Kidney (tissue), 22 donors: ENCODE measurements at places on chromosomes 7 and 10. TPM values are rescaled to one million over a fixed set of nuclear protein-coding genes. Genes with fewer than 3 reads are reported as not detected.

The EIF5AL1 gene
- polyA plus RNA-seq = 1.4 TPM

GRCh38 chr7:97479740-97480290 is 252.1 kb upstream of the TAC1 start:
- no peaks in the 10 kb centered on the region for H3K36me3 ChIP-seq
- no peaks in the 10 kb centered on the region for H3K4me1 ChIP-seq
- H3K27me3 ChIP-seq = no peaks in the 10 kb centered on the region
- H3K4me3 ChIP-seq = no peak overlapping the region
- DNase-seq = no peak

The EPO gene
- polyA plus RNA-seq = not detected

The PRXL2A gene
- polyA plus RNA-seq = 101 TPM

The CH25H gene
- polyA plus RNA-seq = 1.2 TPM

GRCh38 chr10:70146489-70147258 is at the start of gene TYSND1:
TSS of gene TYSND1 (minus strand) at chr10:70146700. CDS start at chr10:70146586, 114 bp downstream.
- DNase-seq = peak; percentile 99
- peak within 1 kb of the TSS; percentile 91 for H3K27ac ChIP-seq
- H3K36me3 ChIP-seq = peaks cover 8% of the 10 kb centered on the region

DNA sequence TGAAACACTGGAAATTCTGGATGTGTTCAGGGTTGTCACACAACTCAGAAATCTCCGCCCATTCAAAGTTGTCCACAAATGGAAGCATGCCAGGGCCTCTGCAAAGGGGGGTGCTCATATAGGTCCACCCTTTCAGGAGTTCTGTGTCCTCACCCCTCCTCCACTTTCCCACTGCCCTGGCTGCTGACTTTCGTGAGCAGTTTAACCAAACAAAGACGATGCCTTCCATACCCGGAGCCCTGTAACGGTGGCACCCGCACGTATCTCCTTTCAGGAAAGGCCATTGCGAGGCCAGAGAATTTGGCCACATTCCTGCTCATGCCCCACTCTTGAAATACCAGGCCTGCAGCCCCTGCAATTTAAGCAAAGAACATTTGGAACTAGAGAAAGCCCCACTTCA is 1.4 kb downstream of the CPXM2 start:
- H3K4me1 ChIP-seq = no peaks in the 10 kb centered on the region
- no peak overlapping the region for H3K27ac ChIP-seq
- H3K36me3 ChIP-seq = no peaks in the 10 kb centered on the region
- H3K27me3 ChIP-seq = peaks cover 3% of the 10 kb centered on the region
- H3K4me3 ChIP-seq = no peak overlapping the region

The PMPCB gene
- 85.3 TPM for polyA plus RNA-seq

DNA sequence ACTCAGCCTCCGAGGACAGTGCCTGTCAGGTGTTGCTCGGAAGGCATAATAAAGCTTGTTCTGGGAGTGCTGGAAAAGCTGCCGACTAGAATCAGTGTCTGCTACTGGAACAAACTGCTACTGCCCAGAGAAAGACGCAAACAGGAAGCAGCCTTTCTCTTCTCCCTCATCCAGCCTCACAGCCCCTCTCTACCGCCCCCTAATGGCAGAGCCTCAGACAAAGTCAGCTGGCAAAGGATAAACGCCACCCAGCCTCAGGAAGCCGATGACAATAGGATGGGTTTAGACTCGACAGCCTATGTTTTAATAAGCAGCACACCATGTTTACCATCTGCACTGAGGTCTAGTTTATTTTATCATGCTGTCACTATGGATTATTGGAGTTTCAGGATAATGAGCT is 169.5 kb upstream of the LYZL1 start:
- H3K27me3 ChIP-seq = no peaks in the 10 kb centered on the region
- no peak overlapping the region for H3K27ac ChIP-seq
- H3K4me1 ChIP-seq = no peaks in the 10 kb centered on the region

DNA sequence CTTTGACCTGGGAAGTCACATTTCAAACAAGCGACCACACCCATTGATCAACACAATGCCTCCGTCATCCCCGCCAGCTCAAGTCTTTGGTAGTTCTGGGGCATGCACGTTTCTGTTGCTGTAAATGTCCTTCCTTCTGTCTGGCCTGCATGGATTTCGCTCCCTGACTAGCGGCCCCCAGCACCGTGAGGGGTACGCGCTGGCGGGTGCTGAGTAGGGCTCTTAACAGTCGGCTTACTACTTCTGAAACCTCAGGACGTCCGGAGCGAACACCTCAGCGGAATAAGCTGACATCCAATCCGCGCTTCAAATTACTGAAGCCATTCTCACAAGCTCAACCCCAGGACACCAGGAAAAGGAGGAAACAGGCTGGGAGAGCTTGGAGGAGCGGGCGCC is 505 bp downstream of the NUDCD3 start:
- peak overlapping the region; percentile 95 for H3K27ac ChIP-seq
- H3K4me1 ChIP-seq = peaks cover 15% of the 10 kb centered on the region
- no peaks in the 10 kb centered on the region for H3K27me3 ChIP-seq
- peak overlapping the region; percentile 95 for H3K4me3 ChIP-seq
- DNase-seq = no peak
- H3K36me3 ChIP-seq = peaks cover 1% of the 10 kb centered on the region

GRCh38 chr7:81430761-81431160 is 339.1 kb downstream of the HGF start:
- H3K4me1 ChIP-seq = no peaks in the 10 kb centered on the region
- no peaks in the 10 kb centered on the region for H3K36me3 ChIP-seq
- no peak overlapping the region for H3K4me3 ChIP-seq
- DNase-seq = no peak
- H3K27me3 ChIP-seq = no peaks in the 10 kb centered on the region

The STEAP2 gene
- polyA plus RNA-seq = 8.9 TPM

The OR2A1 gene
- not detected for polyA plus RNA-seq

The SMO gene
- polyA plus RNA-seq = 20.8 TPM

The BICC1 gene
- polyA plus RNA-seq = 21.0 TPM

DNA sequence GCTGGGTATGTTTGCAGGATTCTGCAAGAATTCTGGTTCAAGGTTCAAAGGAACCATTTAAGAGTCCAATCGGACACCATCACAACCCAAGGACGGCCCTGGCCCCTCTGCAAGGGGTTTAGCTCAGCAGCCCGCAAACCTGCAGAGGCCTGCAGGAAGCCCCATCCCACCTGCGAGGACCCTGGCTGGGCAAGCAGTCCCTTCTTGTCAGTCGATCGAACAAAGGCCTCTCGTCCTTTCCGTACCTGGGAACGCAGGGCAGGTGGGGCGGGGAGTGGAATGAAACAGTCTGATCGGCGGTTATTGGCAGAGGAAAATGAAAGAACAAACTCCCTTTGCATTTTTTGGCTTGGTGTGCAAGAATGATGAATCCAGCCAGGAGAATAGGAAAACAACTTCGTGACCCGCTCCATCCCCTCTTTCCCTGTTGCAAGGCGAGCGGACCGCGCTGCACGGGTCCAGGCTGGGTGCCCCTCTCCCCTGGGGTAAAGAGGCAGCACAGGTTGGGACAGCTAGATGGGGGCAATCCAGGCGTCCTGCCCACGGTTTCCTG is 73.7 kb downstream of the INSIG1 start:
- H3K4me1 ChIP-seq = no peaks in the 10 kb centered on the region
- H3K27ac ChIP-seq = no peak overlapping the region
- no peaks in the 10 kb centered on the region for H3K36me3 ChIP-seq
- H3K4me3 ChIP-seq = no peak overlapping the region

DNA sequence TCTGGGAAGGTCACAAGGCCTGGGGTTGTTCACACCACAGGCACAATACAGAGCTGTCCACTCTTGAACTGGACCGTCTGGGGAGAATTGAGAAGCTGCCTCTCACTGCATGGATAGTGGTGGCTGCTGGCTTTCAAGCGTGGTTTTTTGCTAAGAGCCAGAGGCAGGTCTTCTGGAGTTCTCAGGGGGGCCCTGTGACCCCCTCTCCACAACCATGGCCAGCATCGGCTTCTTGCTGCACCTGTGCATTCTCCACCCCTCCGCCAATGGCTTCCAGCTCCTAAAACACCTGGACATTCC is 140.3 kb downstream of the ADCY1 start:
- no peak overlapping the region for H3K4me3 ChIP-seq
- peak; percentile 23 for DNase-seq
- no peak overlapping the region for H3K27ac ChIP-seq
- no peaks in the 10 kb centered on the region for H3K27me3 ChIP-seq
- no peaks in the 10 kb centered on the region for H3K4me1 ChIP-seq
- no peaks in the 10 kb centered on the region for H3K36me3 ChIP-seq

DNA sequence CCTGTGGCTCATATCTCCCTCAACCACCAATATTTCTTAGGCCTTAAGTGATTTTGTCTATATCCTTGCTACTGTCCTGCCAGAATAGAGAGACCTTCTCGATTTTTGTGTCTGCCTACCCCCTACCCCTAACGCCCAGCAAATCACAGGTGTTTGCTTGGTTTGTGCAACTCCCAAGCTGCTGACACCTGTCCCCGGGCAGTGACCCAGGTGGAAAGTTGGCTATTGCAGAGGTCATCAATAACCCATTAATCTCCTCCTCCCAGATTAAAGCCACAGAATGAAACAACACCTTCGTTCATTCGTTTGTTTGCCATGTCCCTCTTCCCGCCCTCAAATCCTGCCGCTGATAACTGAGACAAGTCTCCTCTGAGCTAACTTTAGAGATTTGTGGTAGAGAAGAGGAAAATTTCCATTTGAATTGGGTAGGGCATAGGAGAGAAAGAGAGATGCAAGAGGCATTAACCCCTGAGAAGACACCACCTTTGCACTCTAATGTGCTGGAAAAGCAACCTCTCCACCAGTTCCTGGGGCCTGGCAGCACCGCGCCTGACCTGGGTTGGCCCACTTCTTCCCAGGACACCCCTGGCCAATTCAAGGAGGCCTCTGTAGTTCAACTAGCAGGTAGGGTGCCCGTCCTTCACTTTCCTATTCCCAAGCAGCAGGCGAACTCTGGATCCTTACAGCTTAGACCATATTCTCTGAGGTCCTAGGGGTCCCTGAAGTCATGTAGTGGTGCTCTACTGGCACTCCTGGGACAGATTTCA is 3.0 kb downstream of the NEUROG3 start:
- H3K4me1 ChIP-seq = no peaks in the 10 kb centered on the region
- no peak overlapping the region for H3K27ac ChIP-seq
- no peaks in the 10 kb centered on the region for H3K36me3 ChIP-seq
- DNase-seq = no peak

The ICA1 gene
- 24.2 TPM for polyA plus RNA-seq

DNA sequence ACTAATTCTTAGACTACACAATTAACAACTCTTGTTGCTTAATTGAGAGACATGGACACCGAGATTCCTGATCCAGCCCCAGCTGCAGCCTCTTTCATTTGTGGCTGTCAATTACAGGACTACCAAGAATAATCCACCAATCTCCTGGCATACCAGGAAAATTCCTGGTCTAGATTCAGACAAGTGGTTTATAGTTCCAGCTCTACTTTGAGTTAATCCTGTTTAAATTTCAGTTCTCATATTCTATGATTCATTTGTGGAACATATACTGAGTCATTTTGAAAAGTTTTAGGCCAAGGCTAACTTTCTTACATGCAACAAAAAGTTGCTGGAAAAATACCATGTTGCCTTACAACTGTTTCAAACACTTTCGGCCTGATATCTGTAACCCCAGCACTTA is 253.5 kb downstream of the MAGI2 start:
- no peak overlapping the region for H3K27ac ChIP-seq
- no peak overlapping the region for H3K4me3 ChIP-seq
- no peaks in the 10 kb centered on the region for H3K36me3 ChIP-seq

DNA sequence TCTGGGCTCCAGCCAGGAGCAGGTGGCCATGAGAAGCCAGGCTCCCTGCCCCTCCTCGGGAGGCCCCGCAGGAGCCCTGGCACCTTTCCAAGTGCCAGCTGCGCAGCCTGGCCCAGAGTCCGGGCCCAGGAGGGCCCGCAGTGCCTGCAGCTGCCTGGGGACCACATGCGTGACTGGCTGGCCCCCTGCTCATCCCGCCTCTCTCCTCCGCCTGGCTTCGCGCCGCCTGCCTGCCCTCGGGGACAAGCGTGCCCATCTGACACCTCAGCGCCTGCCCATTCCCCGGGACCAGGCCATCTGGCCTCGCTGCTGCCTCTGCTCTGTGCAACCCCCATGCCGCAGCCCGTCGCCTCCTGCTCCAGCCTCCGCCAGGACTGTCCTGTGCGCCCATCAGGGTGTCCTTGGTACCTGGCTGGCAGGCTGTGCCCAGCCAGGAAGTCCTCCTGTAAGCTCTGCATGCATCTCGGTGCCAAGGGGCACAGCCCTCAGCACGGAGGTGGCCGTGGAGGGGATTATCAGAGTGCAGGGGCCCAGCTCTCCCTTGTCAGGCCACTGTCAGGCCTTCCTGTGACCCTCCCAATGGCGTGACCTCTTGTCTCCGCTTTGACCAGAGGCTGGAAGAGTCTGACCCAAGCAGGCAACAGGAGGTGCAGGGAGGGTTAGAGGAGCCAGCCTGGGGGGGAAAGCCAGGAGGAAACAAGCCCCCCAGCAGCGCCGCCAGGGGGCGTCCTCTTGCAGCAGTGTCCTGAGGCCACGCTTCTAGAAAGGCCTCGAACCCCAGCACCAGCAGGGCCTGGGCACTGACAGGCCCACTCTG is 50.5 kb downstream of the TMEM209 start:
- no peak overlapping the region for H3K27ac ChIP-seq
- H3K36me3 ChIP-seq = no peaks in the 10 kb centered on the region
- peak; percentile 71 for DNase-seq
